ENCODE measurements at places on chromosomes 6 and 20. TPM values are rescaled to one million over a fixed set of nuclear protein-coding genes. Genes with fewer than 3 reads are reported as not detected.

- no peak for DNase-seq
Measured at GRCh38 chr20:5835321-5835821, 85.2 kb downstream of the SHLD1 start.

DNA sequence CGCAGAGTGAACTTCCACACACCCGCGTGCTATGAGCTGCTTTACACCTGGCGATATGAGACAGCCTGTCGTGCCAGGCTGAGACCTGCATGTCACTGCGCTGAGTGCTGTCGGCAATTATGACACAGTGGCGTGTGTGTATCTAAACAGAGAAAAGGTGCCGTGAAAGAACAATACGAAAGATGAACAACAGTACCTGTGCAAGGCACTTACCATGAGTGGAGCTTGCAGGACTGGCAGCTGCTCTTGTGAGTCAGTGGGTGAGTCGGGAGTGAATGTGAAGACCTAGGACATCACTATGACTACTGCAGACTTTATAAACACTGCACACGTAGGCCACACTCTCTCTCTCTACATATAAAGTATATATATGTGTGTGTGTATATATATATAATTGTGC lies 68.5 kb upstream of the DUSP22 start:
- no peak for DNase-seq

DNA sequence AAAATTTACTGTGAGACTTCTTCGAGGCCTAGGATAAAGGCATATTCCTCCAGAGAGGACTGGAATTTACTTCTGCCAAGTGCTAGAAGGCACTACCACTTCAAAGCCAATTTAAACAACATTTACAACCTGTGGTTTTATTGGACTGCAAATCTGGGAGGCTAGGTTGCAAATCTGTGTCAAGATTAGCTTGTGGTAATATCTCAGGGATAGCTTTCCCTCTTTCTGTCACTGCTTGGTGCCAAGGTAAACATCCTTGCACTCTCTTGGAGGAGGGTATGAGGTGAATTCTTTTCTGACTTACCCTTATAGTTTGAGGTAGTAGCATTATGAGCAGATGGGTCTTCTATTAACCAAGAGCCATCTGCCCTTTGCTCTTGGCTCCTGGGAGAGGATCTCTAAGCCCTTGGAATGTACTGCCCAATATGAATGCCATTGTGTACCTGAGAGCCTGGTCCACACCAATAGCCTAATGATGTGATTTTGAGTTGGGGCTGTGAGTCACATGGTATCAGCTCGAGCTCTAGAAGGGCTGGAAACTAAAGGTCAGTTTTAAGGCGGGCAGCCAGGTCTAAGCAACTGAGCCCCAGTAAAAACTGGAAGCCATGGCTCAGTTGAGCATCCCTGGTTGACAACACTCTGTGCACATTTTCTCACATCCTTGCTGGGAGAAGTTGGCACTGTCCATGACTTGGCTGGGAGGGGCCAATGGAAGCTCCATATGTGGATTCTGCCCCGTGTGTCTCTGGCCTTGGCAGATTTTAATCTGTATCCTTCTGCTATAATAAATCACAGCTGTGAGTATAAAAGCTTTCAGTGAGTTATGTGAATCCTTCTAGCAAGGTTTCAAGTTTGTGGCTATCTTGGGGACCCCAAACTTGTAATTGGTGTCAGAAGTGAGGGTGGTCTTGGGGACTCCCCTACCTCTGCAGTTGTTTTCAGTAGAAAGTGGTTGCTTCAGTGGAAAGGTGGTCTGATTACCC lies 188.1 kb downstream of the UBE3D start:
- DNase-seq = no peak

DNA sequence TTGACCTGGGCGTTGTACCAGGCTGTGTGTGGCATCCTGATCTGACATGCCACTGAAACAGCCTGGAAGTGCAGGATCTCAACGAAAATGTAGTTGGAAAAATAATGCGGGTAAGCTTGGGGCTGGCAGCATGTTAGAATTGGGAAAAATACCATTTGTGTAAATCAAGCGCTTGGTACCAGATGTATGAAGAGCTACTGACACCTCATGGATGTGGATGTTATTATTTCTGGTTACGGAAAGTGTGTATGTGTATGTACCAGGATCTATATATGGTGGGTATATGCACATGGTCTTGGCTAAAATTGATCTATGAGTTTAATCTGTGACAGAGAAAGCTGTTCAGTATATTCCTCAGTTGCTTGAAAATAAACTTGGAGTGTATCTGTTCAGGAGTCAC lies 22.7 kb downstream of the HIVEP1 start:
- no peak for DNase-seq

DNA sequence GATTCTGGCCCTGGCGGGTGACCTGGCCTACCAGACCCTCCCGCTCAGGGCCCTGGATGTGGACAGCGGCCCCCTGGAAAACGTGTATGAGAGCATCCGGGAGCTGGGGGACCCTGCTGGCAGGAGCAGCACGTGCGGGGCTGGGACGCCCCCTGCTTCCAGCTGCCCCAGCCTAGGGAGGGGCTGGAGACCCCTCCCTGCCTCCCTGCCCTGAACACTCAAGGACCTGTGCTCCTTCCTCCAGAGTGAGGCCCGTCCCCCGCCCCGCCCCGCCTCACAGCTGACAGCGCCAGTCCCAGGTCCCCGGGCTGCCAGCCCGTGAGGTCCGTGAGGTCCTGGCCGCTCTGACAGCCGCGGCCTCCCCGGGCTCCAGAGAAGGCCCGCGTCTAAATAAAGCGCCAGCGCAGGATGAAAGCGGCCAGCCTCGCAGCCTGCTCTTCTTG lies 868 bp upstream of the SLC2A4RG start:
- DNase-seq = peak; percentile 95

GRCh38 chr6:106186714-106187113 lies 100.6 kb downstream of the PRDM1 start:
- no peak for DNase-seq

GRCh38 chr6:5729080-5729434 lies 277.7 kb downstream of the NRN1 start:
- peak; percentile 75 for DNase-seq

DNA sequence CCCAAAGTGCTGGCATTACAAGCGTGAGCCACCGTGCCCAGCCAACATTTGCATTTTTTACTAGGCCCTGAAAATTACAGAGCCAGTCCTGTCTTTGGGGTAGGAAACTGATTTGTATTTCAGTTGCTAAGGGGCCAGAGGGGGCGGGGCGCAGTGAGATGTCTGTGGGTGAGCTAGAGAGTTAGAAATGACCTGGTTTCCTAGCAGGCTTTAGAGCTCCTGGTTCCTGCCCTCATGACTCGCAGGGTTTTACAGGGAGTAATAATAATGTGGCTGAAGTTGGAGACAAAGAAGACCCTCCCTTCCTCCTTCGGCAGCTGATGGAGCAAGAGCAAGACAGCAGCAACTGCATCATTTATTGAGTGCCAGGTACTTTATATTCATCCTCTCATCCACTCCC lies 131.5 kb downstream of the TFAP2C start:
- DNase-seq = no peak

DNA sequence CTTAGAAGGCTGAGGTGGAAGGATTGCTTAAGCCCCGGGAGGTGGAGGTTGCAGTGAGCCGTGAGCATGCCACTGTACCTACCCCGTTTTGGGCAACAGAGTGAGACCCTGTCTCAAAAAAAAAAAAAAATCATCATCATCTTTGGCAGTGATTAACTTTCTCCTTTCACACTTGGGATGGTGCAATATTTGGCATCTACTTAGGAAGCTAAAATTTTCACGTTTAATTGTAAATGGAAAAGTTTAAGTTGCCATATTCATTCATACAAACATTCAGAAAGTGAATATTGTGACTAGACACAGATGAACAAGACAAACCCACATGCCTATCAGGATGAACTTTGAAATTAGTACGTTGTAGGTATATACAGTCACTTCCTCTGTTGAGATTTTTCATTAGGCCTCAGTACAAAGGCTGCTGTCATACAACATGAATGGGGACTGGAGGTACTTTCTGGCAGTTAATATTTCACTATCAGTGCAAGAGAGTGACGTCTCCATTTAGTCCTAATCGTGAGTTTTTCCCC lies 10.3 kb downstream of the TOP1 start:
- DNase-seq = no peak

- DNase-seq = no peak
Measured at GRCh38 chr20:33518071-33518470, 28.2 kb downstream of the CBFA2T2 start.

GRCh38 chr6:170087941-170088581 lies 202.8 kb downstream of the DLL1 start:
- peak; percentile 85 for DNase-seq

GRCh38 chr6:116648156-116648555 lies 20.4 kb downstream of the ZUP1 start:
- no peak for DNase-seq

OR2H1 gene
- total RNA-seq = not detected

DNA sequence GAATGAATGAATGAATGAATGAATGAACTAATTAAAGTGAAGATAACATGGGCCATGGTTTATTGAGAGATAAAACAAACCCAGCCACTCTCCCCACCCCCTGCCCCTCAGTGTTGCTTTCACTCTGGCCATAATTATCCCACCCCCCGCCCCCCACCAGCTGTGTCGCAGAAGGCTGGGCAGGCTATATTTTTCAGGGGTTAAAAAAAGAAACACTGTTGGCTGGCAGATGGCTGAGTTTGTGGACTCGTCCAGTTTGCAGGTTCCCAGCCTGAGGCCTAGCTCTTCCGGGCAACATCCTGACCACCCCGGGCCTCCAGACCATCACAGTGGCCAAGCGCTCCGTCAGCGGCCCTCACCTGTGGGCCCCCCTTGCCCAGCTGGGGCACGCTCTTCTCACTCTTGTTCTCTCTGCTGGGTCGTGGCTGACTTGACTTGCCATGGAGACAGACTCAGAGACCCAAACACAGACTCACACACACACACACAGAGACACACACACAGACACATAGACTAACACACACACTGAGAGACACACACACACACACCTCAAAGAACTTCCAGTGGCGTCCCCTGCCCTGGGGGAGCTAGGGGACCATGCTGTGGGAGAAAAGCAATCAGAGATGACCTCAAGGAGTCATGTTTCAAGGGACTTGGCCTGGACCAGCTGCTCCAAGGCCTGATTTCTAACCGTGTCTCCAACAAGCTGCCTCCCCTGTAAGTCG lies 2.2 kb upstream of the GRM4 start:
- DNase-seq = no peak

TMEM170B gene
- total RNA-seq = 1.8 TPM

GRCh38 chr20:3431109-3431508 lies 23.6 kb upstream of the DNAAF9 start:
- DNase-seq = peak; percentile 25

RIPPLY2 gene
- not detected for total RNA-seq

NFATC2 gene
- total RNA-seq = 4.5 TPM
